ENCODE measurements at places on chromosomes 2 and 18.
A peak's percentile ranks its signal among the peaks of the same experiment; 100 is the strongest.

DNA sequence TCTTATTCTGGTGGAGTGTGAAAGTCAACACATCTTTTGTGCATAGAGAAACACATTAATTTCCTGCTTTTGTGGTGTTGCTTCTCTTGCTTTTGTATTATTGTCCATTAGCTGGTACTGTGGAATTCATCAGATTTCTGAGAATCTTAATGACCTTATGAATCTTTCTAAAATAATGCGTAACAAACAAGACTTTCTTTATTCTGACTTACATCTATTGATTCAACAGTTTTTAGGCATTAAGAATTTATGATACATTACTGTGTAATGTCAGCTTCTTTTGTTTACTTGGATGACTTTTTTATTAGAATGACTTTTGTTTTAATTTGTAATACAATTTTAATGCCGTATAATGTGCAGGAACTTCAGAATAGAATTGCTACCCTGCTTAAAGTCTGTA lies 43.4 kb downstream of the RAB10 start:
- DNase-seq = no peak

GRCh38 chr18:44895176-44895798 lies 214.6 kb downstream of the SETBP1 start:
- no peak for DNase-seq

- no peak for DNase-seq
Measured at GRCh38 chr2:172083628-172084394, 1.5 kb upstream of the DLX1 start.

DNA sequence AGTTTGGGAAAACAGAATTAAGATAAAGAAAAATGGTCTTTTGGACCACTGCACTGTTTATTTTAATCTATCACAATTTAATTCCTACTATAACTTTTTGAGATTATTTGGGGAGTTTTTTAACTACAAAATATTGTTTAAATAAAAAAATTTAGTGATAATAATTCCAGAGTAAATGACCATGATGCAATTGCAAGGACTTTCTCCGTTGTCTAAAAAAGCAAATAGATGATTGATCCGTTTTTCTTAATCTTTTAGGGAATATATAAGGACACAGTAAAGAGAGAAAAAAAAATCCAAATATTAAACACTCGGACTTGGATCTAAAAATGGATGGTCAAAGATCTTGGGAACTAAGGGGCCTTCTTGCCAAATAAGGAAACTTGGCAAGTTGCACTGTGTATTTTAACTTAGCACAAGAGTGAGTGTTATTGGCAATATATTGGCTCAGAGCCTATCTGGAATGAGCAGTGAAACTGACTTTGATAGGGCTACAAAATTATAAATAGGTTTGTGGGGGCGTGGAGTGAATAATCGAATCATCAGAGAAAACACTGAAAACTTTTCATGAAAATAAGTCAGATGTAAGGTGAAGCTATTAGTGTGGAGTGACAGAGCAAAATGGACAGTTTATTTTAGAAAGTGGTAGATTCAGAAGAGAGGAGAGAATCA lies 2.0 kb downstream of the MAP3K20 start:
- no peak for DNase-seq

- peak; percentile 7 for DNase-seq
Measured at GRCh38 chr2:165573534-165574461, 104.3 kb downstream of the CSRNP3 start.

DNA sequence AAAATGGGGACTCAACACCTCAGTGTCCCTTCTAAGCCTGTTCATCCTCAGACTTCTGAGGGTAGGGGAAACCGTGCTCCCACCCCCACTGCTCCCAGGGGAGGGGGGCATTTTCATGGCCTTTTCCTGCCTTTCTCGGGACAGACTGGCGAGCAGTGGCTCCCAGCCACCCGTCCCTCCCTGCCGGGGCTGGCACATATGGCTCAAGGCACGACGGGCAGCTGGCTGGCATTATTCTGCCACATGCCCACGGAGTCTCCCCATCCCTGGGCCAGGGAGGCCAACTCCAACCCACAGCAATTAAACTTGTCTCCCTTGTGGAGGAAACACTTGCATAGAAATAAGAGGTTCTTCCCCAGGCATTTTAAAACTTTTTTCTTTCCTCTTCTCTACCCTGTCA lies 148.5 kb upstream of the CBLN2 start:
- no peak for DNase-seq

- DNase-seq = no peak
Measured at GRCh38 chr2:70887208-70887549, 48.5 kb upstream of the ATP6V1B1 start.

DNA sequence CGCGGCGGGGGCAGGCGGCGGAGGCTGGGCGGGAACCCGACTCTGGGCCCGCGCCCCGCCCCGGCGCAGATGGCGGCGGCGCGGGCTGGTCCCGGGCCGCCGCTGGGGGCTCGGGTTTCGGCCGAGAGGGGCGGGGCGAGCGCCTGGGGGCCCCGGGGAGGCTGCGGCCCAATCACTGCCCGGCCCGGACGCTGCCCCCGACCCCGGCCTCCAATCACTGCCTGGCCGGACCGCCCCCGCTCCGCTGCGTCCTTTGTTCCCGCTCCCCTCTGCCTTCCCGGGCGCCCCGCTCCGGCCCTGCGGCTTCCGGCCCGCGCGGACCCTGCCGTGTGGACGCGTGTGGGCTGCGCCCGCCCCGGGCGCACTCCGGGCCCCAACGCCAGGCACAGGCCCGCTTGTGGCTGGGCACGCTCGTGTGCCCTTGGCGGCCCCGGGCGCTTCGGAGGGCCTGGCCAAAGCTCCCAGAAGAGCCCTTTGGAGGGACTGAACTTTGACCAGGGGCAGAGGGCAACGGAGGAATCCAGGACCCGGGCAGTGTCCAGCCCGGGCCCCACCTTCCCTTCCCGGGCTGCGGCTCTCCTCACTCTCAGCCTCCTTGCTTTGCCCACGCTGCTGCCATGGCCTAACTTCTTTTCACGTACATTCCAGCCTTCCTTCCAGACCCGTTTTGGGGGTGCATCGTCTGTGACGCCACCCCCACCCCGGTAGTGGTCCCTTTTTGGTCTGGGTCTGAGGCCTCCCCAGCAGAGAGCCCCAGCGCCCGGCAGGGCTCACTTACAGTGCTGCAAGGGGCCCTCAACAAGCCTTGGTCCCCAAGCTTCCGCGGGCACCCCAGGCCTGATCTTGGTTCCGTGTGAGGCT lies 27.1 kb upstream of the PTMA start:
- peak; percentile 77 for DNase-seq

- no peak for DNase-seq
Measured at GRCh38 chr2:157324331-157324843, 1.2 kb downstream of the ERMN start.

Measured in LoVo (cell line).